Hematopoietic multipotent progenitor cell treated with erythropoietin and hydrocortisone succinate and interleukin-3 and kit ligand, for 17 days (in vitro differentiated cells): ENCODE measurements at places on chromosomes 5 and 9.
A peak's percentile ranks its signal among the peaks of the same experiment; 100 is the strongest.

GRCh38 chr5:61264273-61264661 is 67.8 kb upstream of the ZSWIM6 start:
- DNase-seq: no peak

- DNase-seq: no peak
These were observed 39.8 kb upstream of the NUDT12 start for GRCh38 chr5:103602438-103602837.

DNA sequence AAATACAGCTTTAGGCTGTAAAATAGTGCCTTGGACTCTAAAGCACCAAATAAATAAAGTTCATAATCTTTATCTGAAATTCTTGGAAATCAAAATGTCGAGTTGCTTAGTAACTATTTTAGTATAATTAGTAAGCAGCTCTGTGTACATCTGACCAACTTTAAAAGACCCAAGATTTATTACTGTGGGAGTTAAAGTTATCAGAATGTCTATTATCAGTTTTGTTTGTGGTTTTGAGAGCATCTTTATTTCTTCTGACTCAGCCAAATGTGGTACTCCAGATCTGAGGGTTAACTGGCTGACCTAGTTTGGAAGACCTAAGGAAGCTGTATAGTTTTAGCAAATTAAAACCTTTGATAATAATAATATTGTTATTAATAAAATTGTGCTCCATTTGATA is 81.2 kb downstream of the PRLR start:
- DNase-seq: no peak

DNA sequence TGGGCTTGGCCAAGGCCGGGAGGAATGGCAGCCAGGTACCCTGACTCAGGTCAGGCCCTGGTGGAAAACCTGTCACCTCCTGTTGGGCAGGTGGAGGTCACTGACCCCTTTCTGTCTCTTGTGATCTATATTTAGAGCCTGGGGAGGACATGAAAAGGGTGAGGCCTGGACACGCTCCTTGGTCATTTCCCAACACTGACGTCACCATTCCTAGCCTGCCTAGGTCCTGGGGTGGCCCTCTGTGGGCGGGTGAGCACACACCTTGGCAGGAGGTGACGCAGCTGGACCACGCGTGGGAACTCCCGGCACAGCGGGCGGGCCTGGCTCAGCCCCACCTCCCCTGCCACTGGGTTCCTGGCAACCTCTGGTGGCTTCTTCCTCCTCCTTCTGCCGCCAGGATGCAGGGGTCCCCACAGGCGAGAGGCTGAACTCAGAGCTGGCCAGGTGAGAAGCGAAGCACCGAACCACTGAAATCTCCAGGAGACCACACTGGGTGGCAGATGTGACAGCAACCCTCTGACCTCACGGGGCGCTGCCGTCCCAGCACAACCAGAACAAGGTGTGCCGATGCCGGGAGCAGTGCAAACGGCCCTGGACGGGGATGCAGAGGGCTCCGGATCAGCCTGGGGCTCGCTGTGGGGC is 6.4 kb upstream of the RALGDS start:
- DNase-seq: no peak

- no peak for DNase-seq
These were observed 702.1 kb downstream of the SEMA5A start for GRCh38 chr5:8843771-8844170.

DNA sequence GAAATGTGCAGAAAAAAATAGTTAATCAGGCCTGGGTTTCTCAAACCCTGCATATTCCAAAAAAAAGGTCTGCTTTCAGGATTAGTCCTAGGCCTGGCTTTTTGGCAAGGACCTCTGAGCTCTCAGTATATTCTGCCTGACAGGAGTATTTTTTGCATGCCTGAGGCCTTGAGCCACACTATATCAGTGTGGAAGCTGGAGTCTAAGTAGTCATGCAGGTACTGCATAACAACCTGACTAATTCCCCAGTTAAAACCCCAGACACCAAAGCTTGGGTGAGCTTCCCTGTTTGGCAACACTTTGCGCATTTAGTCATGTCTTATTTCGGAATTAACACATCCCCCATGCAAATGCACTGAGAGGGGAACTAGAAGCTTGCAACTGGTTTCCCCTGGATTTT is 359.5 kb downstream of the CETN3 start:
- DNase-seq: no peak

DNA sequence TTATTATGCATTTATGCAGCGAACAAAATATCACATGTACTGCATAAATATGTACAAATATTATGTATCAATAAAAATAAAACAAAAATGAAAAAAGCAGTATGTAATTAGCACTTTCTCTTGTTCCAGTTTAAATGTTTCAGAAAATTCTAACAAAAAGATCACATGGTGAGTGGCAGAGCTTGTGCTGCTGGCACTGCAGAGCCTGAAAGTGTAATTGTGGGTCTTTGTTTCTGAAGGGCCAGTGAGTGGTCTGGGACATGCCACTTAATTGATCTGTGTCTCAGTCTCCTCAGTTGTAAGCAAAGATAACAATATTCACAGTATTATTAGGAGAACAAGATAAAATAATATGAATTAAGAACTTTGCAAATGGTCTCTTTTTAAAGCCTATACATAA is 39.5 kb upstream of the RAI14 start:
- DNase-seq: no peak

DNA sequence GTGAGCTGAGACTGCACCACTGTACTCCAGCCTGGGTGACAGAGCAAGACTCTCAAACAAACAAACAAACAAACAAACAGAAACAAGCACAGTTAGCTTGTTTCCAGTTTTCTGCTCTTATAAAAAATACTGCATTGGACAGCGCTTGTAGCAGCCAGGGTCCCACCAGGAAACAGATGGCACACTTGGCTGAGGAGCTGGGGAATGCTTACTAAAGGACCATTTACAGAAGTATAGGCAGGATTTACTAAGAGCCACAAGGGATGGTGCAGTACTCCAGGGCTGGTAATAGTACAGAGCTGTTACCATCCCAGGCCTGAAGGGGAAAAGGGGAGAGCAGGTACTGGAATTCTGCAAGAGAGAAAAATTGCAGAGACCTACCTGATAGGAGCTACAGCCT is 5.2 kb upstream of the ANKS6 start:
- no peak for DNase-seq

GRCh38 chr5:167853421-167853820 is 438.0 kb upstream of the WWC1 start:
- no peak for DNase-seq

GRCh38 chr9:101481261-101481660 is 45.7 kb upstream of the ALDOB start:
- DNase-seq: no peak

DNA sequence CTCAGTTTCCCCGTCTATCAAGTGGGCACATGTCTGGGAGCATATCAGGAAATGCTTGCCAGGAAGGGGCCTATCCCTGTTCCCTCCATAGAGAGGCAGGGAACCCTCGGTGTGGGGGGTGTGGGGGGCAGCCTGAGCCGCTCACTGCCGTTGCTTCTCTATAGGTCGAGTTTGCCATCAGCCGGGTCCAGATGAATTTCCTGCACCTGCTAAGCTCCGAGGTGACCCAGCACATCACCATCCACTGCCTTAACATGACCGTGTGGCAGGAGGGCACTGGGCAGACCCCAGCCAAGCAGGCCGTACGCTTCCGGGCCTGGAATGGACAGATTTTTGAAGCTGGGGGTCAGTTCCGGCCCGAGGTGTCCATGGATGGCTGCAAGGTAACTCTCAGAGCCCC is 13.8 kb upstream of the ORM1 start:
- no peak for DNase-seq

DNA sequence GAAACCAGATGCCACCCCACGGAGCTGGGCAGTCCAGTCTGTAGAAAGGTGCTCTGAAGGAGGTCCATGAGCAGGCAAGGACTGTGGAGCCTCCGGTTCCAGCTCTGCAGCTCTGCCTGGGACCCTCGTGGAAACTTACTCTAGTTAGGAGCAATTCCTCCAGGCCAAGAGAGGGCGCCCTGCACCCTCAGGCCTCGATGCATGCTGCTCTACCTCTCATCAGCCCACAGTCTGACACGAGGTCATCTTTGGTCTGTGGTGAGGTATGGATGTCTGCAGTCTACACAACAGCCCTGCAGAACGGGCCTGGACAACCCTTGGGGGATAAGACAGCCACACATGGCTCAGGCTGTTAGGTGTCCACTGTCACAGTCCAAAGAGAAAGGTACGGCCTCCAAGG is 50.6 kb upstream of the UBTD2 start:
- DNase-seq: no peak

- no peak for DNase-seq
These were observed 688.0 kb upstream of the CTNND2 start for GRCh38 chr5:12592228-12592627.

GRCh38 chr5:141963701-141964100 is 5.2 kb upstream of the RNF14 start:
- DNase-seq: no peak

DNA sequence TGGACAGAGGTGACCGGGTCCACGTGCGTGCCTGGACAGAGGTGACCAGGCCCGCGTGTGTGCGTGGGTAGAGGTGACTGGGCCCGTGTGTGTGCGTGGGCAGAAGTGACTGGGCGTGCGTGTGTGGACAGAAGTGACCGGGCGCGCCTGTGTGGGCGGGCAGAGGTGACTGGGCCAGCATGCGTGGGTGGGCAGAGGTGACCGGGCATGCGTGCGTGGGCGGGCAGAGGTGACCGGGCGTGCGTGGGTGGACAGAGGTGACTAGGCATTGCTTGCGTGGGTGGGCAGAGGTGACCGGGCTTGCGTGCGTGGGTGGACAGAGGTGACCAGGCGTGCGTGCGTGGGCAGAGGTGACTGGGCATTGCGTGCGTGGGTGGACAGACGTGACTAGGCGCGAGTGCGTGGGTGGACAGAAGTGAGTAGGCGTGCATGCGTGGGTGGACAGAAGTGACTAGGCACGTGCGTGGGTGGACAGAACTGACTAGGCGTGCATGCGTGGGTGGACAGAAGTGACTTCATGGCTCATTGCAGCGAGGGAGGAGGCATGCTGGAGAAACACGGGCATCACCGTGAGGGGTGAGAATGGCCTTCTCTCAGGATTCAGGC is 254.1 kb upstream of the IRX4 start:
- no peak for DNase-seq

GRCh38 chr9:78023003-78023741 is 8.4 kb downstream of the GNAQ start:
- DNase-seq: peak; percentile 43

DNA sequence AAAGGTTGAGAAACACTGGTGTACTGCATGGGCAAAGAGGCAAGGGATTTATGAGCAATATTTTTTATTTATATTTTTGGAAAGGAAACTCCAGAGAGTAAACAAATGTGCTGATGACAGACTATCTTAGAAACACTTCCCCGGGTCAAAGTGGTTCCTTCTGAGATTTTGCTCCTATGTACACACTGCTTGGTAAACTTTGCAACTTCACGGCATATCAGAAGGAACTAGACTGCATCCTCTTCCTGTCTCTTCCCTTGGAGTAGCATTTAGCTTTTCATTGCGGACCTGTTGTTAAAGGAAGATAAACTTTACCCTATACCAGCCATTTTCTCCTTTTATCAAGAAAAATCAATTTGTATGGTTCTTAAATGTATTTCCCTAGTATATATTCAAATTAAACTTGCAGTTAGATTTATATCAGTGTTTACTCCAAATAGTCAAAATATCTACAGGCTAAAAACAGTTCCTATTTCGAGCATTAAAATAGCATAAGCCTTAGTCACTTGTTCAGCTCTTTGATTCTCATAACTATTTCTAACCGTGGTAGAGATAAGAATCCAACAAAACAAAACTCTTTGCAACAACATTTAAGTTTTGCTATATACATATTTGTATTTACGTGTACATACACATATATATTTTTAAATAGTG is 48.0 kb upstream of the LRRC19 start:
- DNase-seq: no peak

DNA sequence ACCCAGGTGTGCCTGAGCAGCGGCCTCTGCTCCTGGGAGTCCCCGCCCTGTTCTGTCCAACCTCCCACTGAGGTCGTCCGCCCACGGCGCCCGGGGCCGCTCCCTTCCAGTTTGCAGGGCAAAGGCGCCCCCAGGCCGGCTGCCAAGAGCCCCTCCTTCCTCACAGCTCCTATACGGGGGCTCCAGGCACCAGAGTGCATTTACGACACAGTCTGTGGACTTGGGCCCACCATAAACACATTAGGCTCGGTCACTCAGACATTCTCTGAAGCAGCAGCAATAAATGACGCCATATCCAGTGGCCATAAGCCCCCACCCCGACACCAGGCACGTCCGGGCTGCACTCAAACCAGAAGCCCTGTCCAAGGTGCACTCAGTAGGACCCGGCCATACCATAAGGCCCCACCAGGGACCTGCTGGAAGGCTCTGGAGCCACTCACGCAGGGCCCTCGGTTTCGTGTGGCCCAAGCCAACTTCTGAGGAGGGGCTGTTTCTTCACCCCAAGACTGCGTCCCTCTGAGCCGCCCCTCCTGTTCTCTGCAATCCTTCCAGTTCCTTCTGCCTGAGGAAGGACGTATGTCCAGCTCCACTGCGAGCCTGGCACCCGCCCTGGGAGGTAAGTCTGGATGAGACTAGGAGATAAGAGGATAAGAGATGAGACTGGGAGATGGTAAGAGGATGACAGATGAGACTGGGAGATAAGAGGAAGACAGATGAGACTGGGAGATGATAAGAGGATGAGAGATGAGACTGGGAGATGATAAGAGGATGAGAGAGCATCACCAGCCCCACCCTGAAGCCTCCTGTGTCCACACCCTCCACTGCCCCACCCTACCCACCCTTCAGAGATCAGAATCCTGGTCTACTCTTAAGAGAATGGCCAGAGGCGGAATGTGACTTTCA is 26.7 kb downstream of the SLC6A18 start:
- DNase-seq: no peak

DNA sequence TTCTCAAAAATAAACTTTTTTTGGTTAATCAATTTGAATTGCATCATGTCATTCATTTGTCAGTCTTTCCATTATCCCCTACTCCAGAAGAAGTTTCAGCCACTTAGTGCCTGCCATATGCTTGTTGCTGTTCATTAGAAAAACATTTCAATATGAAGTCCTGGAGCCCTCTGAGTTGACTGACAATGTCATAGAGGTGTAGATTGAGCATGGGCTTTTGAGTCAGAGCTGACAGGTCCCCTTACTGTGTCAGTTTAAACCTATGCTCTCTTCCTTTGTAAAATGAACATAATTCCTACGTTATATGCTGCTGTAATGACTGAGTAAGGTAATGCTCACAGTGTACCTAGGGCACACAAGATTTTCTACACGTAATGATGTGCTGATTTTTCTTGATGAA is 114.0 kb downstream of the CTNND2 start:
- DNase-seq: no peak

- DNase-seq: no peak
These were observed 212.1 kb upstream of the ADRA1B start for GRCh38 chr5:159704160-159704559.

- DNase-seq: no peak
These were observed 24.0 kb upstream of the F2RL1 start for GRCh38 chr5:76794871-76795270.

GRCh38 chr9:109108318-109108717 is 11.4 kb downstream of the TMEM245 start:
- DNase-seq: no peak

GRCh38 chr5:117326997-117327396 is 752.4 kb upstream of the SEMA6A start:
- no peak for DNase-seq

- no peak for DNase-seq
These were observed 571.4 kb downstream of the ELAVL2 start for GRCh38 chr9:23254404-23255184.

- DNase-seq: no peak
These were observed 21.9 kb downstream of the STRBP start for GRCh38 chr9:123246534-123246933.
